ENCODE measurements at places on chromosomes 1 and 21.

DNA sequence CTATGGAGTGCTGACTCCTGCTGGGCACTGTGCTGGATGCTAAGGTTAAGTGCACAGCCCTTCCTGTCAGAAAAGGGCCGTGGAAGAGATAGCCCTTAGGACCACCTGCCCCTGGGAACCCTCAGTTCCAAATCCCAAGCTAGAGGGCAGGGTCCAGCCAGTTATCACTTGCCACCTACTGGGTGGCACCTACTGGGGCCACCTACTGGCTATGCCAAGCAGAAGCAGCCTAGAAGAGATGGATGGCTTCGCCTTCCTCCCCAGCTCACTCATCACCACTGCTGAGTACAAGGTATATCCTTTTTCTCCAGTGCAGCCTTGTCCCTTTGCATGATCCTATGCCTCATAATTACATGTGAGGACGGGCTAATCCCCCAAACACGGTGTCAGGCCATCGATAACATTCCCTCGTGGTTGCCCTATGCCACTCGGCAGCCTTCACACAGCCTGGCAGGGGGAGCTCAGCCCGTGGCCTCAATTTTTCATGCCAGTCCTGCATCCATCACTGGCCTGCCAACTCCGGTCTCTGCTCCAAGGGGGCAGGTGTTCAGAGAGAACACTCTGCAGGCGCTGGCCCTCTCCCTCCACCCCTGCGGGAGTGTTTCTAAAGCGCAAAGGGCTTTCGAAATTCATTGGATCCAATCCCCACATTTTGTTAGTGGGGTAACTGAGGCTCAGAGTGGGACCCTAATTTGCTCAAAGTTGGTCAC is 49.0 kb downstream of the SYT2 start:
- DNase-seq = no peak

- no peak for DNase-seq
Observed at GRCh38 chr1:111738133-111738435, 1.1 kb downstream of the INKA2 start.

- DNase-seq = peak; percentile 87
Observed at GRCh38 chr21:27571706-27572105, 604.8 kb upstream of the ADAMTS5 start.

DNA sequence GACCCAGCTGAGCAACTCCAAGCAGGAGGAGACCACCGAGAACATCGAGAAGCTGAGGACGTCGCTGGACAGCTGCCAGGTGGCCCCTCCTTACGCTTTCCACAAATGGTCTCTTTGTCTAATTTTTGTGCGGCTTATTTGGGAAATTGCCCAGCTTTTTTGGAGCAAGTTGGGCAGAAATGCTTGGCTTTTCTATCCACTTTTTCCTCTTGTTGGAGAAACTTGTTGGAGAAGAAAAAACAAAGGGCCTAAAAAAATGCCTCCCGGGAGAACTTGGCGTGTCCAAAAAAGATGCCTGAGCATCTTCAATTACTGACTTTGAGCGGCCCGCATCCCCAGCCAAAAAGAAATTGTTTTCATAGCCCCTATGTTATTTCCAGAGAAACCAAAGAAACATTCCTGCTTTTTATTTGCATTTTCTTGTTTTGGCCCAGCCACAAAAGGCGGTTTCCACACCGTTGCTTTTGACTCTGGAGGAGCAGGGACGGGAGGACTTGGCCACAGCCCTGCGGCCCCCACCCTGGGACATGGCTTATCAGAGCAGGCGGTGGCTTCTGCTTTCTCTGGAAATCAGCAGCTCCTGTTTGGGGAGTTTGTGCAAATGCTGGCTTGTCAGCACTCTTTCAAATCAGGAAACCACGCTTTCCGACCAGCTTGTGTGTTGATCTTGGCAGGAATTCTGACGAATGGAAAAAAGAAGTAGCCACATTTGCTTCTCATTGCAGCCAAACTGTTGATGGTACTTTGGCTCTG is 81.2 kb upstream of the EFHD2 start:
- peak; percentile 75 for DNase-seq

DNA sequence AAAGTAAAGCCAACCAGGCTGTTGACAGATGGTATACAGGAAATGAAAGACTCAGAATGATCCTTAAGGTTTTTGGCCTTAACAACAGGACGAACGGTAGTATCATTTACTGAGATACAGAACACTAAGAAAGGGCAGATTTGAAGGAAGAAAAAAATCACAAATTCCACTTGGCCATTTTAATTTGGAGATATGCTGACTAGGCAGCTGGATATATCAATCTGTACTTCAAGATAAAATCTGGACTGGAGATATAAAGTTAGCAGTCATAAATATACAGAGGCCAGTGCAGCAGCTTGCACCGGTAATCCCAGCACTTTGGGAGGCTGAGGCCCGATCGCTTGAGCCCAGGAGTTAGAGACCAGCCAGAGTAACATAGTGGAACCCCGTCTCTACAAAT is 1.3 kb downstream of the NVL start:
- no peak for DNase-seq

DNA sequence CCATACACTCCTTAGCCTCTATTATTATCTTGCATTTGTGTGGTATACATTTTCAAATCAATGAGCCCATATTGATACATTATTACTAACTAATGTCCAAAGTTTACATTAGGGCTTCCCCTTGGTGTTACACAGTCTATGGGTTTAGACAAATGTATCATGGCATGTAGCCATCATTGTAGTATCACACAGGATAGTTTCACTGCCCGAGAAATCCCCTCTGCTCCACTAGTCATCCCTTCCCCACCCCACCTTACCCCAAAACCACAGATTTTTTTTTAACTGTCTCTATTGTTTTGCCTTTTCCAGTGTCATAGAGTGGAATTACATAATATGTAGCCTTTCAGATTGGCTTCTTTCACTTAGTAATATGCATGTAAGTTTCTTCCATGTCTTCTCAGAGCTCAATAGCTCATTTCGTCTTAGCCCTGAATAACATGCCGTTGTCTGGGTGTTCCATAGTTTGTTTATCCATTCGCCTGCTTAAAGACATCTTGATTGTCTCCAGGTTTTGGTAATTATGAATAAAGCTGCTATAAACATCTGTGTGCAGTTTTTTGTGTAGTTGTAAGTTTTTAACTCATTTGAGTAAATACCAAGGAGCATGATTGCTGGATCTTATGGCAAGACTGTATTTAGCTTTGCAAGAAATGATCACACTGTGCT is 86.4 kb upstream of the LYST start:
- DNase-seq = no peak

DNA sequence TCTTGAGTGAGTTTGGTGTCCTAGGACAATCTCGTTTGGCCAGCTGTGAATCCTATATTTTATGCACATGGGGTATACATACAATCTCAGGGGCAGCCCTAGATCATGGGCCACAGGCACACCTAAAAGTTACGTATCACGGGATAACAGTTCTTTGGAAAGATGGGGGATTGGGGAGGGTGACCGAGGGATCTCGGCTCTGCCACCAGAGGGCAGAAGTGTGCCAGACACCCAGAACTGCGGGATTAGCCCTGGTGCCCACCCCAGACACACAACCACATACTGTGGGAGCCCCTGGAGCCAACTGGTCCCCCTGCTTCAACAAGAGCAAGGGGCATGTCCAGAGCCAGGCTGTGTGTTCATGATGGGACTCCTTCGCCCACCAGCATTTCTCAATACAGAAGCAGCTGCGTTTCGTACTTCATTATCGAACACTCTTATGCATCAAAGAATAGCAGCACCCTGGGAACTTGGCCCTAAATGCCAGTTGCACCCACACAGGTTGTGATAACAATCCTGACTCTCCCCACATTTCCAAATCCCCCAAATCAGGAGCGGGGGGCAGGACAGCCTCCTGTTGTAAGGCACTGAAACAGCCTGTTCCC is 37.4 kb downstream of the TMCO4 start:
- DNase-seq = no peak

DNA sequence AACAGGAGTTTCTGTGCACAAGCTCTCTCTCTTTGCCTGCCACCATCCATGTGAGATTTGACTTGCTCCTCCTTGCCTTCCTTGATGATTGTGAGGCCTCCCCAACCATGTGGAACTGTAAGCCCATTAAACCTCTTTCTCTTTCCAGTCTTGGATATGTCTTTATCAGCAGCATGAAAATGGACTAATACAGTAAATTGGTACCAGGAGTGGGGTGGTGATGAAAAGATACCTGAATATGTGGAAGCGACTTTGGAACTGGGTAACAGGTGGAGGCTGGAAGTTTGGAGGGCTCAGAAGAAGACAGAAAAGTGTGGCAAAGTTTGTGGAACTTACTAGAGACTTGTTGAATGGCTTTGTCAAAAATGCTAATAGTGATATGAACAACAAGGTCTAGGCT is 69.1 kb upstream of the VANGL1 start:
- no peak for DNase-seq

DNA sequence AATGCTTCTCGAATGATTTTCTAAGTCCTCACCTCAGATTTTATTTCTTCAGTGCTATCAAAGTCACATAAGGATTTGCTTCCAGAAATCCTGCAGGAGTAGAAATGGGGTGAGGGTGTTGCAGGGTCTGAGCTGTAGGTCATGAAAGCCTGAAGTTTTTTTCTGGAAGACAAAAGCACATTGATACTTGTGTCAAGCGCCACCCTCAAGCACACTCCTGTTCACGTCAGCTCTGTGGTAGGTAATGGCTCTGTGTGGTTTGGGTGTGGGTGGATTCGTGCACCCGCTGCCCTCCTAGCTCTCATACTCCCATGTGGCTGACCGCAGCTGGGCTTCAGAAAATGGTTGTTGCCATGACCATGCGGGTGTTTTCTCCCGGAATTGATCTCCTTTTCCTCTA is 39.9 kb downstream of the AKNAD1 start:
- DNase-seq = peak; percentile 55

- no peak for DNase-seq
Observed at GRCh38 chr1:200892958-200893357, 1.7 kb upstream of the INAVA start.

GRCh38 chr1:173062150-173062938 is 11.6 kb upstream of the TNFSF18 start:
- DNase-seq = peak; percentile 89

DNA sequence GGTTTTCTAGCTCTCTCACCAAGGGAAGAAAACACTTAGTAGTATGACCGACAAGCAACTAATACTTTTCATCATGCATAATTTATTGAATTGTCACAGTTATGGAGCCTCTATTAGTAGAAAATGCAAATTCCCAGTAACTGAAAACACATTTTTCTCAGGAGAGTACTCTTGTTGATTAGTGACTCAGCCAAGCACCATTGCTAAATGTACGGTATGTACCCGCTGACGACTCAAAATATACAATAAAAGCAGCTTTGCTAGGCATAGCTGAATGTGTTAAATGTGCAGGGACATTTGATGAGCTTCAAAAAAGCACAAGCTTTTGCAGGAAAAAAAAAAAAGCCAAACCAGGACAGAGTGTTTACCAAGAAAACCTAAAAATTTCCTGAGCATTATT is 63.9 kb downstream of the WDR64 start:
- DNase-seq = peak; percentile 20

DNA sequence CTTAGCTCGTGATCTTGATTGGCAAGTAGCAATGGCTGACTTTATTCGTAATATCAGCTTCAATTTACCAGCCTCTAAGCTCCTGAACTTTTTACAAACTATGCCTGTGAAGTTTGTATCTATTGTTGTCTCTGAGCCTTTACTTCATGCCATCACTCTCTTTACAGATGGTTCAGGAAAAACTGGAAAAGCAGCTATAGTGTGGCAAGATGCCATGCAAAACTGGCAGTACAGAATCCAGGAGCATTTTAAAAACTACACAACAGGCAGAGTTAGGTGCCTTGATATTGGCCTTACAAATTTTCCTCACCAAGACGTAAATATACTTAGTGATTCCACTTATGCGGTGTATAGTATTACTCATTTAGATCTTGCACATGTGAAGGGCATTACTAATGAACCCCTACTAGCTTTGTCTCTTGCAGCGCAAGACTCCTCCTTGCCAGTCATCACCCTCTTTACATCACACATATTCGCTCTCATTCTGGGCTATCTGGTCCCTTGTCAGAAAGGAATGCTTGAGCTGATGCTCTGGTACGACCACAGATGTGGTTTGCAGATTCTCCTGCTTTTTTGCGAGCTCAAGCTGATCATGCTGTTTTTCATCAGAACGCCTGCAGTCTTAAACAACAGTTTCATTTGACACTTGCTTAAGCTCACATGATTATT is 36.3 kb downstream of the CLCA1 start:
- DNase-seq = peak; percentile 69

DNA sequence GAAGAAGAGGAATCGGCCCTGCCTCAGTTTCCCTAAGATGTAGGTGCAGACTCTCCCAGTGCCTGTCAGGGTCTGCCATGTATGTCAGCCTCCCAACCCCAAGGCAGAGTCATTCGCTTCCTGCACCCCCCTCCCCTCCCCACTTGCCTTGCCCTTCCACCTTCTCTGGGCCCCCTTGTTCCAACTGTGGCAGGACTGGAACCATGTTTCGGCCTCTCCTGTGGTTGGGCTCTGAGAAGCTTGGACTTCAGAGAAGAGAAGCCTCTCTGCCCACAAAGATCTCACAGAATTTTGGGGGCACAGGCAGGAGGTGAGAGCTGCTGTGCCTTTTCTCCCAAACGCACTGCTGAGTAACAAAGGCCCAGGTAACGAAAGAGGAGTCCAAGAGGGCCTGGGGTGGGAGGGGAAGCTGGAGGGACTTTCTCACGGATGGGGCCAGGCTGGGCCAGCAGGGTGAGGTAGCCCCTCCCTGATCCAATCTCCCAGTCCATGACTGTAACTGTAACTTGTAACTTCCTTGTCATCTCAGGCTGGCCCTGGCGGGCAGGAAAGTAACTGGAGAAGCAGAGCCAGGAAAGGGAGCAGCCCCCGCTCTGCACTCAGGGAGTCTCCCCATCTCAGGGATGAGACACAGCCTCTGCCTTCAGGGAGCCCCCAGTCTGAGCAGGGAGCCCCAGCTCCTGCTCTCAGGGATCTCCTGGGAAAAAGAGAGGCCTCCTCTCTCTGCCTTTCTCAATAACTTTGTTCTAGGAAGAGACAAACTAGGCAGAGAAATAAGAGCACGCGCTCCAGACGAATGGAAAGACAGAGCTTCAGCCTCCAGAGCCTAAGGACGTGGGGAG is 11.3 kb downstream of the CRABP2 start:
- DNase-seq = no peak

- peak; percentile 92 for DNase-seq
Observed at GRCh38 chr1:151008244-151009205, at the start of gene PRUNE1. TSS of gene PRUNE1 (plus strand) at chr1:151008449. CDS start at chr1:151008633, 184 bp downstream.

DNA sequence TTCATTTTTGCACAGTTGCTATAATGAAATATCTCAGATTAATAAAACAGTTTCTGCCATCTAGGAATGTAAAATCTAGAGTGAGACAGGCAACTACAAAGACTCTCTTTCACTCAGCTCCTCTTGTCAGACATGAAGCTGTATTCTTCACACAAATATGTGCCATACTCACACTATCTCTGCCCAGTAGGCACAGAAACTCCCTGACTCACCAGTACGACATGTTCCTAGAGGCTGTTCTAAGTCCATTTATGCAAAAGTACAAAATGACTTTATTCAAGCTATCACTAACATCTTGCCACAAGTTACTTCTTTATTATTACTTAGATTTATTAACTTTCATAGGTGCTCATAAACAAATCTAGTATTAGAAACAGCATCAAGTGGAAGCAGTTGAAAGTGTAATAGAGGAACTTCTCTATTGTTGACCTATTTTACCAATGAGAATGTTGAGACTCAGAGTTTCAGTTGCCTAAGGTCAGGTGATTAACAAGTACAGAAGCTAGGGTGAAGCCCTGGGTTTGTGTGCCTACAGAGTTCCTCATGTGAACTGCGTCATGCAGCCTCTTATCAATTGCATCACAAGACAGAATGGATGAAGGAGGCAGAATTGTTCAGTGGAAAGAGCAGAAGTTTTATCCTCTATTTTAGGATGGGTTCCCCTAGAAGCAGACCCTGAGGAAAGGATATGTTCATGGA is 98.9 kb downstream of the RGS2 start:
- DNase-seq = no peak
